Ovary (tissue), 10 donors: ENCODE measurements at places on chromosomes 7 and 10. TPM values are rescaled to one million over a fixed set of nuclear protein-coding genes. Genes with fewer than 3 reads are reported as not detected.

ADCY1 gene
- 3.7 TPM for total RNA-seq

TAS2R3 gene
- 3.1 TPM for total RNA-seq

LIPJ gene
- total RNA-seq: 0.25 TPM

- H3K4me3 ChIP-seq: no peak overlapping the region
- H3K36me3 ChIP-seq: no peaks in the 10 kb centered on the region
- H3K4me1 ChIP-seq: no peaks in the 10 kb centered on the region
- no peak overlapping the region for H3K27ac ChIP-seq
These were observed 21.4 kb downstream of the OR2A14 start for GRCh38 chr7:144144426-144144825.

DNA sequence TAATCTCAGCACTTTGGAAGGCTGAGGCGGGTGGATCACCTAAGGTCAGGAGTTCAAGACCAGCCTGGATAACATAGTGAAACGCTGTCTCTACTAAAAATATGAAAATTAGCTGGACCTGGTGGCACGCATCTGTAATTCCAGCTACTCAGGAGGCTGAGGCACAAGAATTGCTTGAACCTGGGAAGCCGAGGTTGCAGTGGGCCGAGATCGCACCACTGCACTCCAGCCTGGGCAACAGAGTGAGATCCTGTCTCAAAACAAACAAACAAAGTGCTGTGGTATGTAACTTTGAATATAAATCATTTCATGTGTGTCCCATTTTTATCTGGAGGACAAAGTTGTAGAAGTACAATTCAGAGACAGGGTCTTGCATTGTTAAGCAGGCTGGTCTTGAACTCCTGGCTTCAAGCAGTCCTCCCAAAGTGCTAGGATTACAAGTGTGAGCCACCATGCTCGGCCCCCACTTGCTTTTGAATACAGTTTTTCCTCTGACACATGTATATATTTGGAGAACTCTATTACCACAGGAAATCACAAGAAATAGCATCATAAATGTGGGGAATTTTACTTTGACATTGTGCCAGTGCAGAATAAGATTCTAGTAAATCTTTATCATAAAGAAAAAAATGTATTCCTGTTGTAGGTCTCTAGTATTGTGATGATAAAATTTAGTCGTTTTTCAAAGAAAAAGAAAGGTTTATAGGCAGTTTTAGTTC is 32.6 kb downstream of the PTPN12 start:
- no peaks in the 10 kb centered on the region for H3K27me3 ChIP-seq
- H3K4me1 ChIP-seq: peaks cover 1% of the 10 kb centered on the region
- H3K36me3 ChIP-seq: no peaks in the 10 kb centered on the region
- DNase-seq: no peak

DNA sequence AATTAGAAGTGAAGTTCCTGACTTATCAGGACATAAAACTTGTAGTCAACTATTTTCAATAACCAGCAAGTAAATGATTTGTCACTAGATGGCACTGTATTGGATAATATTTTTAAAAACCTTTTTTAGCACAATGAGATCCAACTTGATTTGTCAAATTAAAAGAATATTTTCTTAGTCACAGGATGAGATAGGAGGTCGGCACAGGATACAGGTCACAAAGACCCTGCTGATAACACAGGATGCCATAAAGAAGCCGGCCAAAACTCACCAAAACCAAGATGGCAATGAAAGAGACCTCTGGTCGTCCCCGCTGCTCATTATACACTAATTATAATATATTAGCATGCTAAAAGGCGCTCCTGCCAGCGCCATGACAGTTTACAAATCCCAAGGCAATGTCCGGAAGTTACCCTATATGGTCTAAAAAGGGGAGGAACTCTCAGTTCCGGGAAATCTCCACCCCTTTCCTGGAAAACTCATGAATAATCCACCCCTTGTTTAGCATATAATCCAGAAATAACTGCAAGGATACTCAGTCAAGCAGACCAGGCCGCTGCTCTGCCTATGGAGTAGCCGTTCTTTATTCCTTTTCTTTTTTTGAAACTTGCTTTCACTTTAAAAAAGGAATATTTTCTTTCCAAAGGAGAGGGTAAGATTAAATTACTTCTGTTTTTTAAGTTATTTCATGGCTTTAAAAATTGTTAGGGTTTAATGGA is 255.7 kb upstream of the MKLN1 start:
- no peak overlapping the region for H3K4me3 ChIP-seq
- H3K27ac ChIP-seq: peak overlapping the region; percentile 58
- peak; percentile 61 for DNase-seq
- H3K36me3 ChIP-seq: no peaks in the 10 kb centered on the region
